ENCODE measurements at places on chromosomes 4 and X.

DNA sequence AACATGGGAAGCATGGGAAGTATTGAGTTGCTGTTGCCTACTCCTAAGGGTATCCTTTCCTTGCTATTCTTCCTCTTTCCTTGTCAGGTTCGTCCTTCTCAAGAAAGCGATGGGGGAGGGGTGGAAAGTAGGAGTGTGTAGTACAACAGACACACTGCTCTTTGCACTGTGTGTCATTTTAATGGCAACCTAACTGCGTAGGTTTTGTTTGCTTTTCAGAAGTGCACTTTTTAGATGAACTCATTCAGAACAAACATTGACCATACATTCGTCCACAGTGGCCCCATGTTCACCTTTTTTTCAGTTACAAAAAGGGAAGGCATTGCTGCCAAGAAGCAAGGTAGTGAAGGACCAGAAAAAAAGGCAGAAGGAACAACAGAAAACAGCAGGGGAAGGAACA, 10.2 kb upstream of the YIPF6 start:
- DNase-seq: peak; percentile 33

DNA sequence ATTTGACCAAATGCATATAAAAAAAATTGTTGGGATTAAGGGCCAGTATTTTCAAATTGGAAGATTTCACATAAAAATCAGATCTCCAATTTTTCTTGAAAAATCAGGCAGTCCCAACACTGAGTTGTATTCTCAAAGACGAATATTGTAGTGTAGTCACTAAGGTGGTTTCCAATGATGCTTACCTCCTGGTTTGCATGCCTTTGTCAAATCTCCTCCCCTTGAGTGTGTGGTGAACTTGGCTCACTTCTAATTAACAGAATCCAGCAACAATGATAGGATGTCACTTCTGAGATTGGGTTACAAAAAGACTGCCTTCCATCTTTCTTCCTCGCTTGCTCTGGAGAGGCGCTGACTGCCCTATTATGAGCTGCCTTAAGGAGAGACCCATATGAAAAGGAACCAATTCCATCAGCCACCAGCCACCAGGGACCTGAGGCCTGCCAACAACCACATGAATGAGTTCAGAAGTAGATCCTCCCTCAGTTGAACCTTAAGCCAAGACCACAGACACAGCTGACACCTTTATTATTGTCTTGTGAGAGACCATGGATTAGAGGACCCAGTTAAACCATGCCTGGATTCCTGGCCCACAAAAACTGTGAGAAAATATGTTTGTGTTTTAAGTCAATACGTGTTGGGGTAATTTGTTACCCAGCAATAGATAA, 31.2 kb upstream of the TSPAN5 start:
- DNase-seq: no peak

GRCh38 chrX:31057291-31057690, 14.6 kb downstream of the FTHL17 start:
- no peak for DNase-seq

- no peak for DNase-seq
Measured at GRCh38 chr4:56871371-56871866, 36.3 kb upstream of the REST start.

DNA sequence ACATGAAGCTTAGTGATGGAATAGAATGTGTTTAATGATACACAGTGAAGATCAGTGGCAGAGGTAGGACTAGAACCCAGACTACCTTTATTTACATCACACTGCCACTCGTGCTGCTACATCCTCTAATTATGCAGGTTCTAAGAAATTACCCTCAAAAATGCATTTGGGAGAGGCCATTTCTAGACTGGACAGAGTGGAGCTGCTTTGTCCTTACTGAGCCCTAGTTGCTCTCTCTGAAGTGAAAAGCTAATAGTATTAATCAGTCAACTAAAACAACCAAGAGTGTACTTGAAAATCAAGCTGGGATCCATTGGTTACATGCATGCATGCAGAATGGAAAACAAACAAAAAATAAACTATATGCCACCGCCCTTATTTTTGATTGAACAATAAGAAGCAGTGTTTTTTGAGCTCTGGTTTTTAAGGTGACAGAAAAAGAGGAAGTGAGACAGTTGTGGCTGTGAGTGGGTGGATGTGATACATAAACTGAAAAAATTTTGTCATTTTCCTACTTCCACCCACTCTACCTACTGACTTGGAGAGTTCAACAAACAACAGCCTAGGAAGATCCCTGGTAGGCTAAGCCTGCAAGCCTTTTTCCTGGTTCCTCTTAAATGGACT, 6.8 kb upstream of the VSIG4 start:
- DNase-seq: no peak

GRCh38 chrX:100731441-100732281, at the start of gene SYTL4:
Gene SYTL4 (minus strand): TSS chrX:100732121. CDS start chrX:100702037, 30,084 bp downstream.
- no peak for DNase-seq

DNA sequence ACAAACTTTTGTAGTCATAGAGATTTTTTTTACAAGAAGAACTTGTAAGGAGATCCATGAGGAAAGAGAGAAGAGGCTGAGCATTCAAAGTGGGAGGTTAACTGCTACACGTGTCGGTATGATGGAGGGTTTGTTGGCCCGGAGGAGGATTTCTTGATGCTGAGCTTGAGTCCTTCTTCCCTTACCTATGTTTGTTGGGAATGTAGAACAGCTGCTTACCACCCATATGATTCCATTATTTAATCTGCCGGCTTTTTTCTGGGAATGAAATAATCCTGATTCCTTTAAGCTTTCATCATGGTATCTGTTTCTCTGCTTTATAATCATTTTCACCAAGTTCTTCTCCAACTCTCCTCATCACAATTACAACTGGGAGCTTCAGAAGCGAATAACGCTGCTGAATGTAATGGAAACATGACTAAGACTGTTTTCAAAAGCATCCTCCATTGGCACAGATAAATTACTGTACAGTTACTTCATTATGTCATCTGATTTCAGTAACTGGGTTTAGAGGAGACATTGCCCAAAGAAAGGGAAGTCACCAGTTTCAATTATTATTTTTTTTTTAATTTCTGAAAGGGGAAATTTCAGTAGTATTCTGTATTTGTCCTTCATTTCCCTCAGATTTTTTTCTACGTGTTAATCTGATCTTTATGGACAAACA, 420.6 kb downstream of the SPRY1 start:
- DNase-seq: no peak

GRCh38 chrX:905848-906566, 275.4 kb downstream of the SHOX start:
- DNase-seq: no peak

DNA sequence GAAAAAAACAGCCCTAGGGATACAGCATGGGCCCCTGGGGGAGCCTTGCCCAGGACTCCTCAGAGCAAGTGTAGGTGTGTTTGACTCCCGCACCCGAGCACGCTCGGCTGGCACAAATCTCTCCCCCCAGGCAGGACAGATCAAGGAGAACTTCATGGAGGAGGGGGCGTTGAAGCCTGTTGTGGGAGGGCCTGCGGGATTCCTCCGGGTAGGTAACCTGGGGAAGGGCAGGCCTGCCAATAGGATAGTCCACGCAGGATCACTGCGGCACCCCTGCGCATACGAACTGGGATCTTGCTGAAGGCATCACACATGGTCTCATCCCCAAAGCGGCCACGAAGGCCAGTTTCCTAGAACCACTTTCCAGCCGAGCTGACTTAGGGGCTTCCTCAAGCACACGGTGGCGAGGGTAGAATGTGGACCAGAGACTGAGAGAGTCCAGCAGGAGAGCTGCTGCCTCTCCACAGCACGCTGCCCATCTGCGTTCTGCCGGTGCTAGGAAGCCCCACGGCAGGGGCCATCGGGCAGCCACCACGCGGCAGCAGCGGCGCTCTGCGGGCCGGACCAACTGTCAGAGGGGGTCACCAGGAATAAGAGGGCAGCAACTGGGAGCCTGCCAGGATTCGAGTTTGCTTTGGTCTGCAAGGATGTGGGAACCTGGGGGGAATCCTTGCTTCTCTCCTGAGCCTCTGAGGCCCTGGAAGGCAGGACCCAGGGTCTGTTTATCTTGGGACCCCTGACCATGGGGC, 56.8 kb downstream of the WFS1 start:
- no peak for DNase-seq

GRCh38 chrX:111447298-111447697, 35.3 kb upstream of the DCX start:
- DNase-seq: no peak

DNA sequence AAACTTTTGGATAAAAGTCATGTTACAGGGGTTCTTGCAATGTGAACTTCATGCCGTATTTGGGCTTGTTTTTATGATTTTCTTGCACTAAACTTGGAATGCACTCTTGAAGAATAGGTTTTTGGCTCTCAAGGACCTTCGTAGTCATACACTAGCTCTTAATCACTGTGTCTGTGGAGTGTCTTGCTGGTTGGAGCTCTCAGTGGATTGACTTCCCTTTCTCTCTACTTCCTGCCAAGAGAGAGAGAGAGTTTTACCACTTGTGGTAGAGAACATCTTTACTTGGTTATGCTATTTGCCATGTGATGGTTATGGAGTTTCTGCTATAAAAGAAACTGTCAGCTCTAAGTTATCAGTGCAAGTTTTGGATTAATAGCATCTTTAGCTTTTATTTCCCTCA, 112.4 kb downstream of the BMPR1B start:
- DNase-seq: no peak

GRCh38 chrX:154120567-154120966, 23.1 kb upstream of the MECP2 start:
- no peak for DNase-seq

GRCh38 chr4:77922158-77923094, 59.8 kb downstream of the MRPL1 start:
- DNase-seq: no peak

- DNase-seq: no peak
Measured at GRCh38 chr4:39786838-39787237, 88.9 kb downstream of the UBE2K start.

DNA sequence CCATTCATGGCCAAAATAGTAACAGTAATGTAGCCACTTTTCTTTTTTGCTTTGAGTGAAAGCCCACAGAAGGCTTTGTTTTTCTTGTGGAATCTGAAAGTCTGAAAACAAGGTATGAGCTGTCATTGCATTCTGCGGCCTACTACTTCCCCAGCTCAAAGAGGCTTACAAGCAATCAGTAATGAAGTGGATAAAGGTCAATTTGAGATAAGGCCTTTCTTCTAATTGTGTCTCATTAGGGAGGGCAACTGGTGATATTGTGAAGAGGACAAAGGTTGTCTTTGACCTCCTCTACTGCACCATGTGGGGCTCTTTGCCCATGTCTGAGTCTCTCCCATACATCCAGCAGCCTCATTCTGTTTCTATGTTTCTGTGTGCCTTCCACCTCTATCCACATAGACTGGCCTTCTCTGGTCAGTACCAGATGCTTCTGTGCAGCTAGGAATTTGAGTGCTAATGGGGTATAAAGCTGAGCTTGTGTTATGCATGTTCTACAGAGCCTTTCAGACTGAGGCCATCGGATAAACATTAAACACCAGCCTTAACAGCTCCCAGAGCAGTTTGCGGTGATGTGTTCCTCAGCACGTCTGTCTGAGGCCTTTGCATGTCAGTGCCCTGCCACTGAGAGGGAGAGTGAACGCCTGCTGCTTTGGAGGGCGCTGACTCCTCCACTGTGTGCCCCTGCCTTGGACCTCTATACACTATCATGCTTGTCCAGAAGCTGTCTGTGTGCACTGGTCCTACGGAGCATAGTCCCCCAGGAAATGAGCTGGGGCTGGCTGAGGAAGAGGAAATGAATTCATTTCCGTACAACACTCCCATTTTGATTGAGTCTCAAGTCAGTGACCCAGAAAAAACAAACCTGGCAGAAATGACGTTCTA, 80.2 kb downstream of the SH2D1A start:
- no peak for DNase-seq

DNA sequence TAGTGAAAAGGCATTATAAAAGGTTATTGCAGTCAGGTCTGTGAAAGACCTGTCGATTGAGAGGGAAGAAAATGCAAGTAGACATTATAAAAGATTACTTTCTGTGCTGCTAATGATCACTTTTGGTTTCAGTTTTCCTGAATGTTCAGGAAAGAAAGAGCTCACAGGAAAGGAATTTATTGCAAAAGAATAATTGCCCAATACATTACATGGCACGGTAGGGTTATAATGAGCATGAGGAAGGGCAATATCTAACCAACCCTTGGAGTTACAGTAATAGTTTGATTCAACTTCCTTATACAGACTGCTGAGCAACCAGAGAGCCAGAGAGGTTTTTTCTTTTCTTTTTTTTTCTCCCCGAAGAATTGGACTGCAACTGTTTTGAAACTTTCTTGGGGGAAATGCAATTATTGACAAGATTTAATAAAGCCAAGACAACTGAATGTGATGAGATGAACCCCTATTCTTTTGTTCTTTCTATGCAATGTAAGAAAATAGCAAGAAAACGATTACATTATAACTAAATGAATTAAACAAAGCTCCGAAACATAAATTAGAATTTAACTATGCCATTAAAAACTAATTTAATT, 247.0 kb downstream of the C4orf33 start:
- no peak for DNase-seq
